ENCODE measurements at places on chromosomes 5 and 9.

DNA sequence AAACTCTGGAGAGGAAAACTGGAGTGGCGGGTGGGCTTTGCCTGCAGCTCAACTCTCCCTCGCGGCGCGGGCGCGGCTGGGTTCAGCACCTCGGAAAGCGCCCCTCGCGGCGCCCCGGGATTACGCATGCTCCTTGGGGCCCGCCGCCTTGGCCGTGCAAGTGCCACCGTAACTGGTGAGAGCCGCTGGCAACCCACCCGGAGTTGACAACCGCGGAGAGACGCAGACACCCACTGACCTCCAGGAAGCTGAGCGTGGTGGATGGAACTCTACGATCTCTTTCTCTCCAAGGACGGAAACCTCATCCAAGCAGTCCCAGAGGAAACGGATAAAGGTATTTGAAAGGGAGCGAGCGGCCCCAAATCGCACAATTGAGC, 194 bp upstream of the RXFP3 start:
- DNase-seq, result no peak

DNA sequence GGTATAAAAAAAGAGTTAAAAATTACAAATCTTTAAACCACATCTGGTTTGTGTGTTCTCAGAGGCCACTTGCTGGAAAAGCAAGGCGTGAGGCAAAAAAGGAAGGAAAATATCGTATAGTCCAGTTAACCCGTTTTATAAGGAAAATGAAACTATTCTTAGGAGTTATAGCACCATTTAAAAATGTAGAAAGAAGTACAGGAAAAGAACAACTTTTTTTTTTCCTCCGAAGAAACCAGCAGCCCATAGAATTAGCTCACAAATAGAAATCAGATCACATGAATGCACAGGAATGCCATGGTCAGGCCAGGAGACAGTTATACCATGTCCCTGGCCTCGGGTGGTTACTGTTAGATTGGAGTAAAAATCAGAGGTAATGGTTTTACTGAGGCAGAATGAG, 241.6 kb downstream of the FBXL7 start:
- no peak for DNase-seq

- no peak for DNase-seq
These were observed 76.1 kb downstream of the C9orf50 start for GRCh38 chr9:129544761-129545160.

DNA sequence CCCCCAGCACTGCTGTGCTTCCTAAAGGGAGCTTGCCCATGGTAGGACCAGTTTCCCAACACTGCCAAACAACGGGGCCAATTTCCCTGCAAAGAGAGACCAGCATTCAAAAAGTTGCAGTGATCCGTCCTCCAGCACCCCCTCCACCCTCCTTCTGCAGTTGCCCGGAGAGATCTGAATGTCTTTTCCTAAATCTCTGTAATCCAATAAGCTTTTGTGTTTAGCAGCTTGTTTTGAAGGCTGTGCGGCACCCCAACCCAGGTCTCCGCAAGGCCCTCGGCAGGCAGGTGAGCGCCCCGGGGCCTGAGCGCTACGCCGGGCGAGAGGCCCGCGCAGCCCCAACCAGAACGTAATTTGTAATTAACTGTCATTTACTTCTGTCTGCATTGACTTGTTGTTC, 366.9 kb upstream of the IRX2 start:
- DNase-seq, result no peak

DNA sequence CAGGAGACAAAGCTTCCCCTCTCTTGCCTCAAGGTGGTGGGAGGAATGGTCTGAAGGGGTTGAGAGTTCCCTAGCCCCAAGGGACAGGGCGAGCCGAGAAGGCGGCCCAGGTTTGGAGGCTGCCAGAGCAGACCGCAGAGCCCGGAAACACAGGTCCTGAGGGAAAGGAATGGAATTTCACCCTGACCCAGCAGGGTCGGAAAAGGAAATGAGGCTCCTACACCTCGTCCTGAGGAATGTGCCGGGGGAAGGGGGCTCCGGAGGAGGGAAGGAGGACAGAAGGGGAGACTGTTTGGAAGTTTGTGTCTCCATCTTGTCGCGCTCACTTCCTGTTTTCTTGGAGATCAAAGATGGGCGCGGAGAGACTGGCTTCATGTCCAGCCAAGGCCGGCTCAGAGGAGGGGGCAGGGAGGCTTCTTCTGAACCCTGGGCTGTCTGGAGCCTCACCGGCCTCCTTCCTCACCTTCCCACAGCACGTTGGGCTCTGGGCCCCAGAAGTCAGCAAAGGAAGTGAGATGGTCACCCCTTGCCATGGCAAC, 9.6 kb downstream of the ENG start:
- DNase-seq, result no peak

- DNase-seq, result no peak
These were observed 935.7 kb upstream of the NUDT12 start for GRCh38 chr5:104498281-104498680.

DNA sequence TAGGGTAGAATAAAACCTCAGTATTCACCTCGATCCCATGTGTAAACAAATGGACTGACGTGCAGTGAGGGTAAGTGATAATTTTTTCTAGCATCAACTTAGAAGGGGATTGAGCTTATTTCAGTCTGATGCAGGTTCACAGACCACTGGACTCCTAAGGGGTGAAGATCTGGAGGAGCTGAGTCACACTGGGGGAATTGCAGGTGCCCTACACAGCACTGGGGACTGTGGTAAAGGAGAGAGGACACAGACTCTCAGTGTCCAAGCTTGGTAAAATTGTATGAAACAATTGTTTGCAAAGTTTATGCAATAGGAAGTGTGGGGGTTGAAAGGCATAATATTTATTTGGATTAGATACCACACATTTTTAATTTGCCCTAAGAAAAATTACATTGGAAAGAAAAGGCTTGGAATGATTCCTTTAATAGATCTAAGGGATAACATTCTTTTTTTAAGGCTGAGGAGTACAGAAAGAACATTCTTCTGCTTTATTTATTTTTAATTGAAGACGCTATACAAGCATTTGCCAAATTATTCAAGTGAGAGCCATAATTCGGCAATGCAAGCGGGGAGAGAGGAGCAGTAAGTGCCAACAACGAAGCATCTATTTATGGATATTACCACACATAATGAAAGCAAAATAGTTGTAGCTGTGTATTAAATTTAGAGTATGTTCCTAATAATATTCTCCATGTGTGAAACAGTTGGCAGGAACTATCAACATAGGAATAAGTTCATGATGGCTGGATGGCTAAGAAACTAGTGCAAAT, 766.9 kb upstream of the ADAMTS16 start:
- no peak for DNase-seq

DNA sequence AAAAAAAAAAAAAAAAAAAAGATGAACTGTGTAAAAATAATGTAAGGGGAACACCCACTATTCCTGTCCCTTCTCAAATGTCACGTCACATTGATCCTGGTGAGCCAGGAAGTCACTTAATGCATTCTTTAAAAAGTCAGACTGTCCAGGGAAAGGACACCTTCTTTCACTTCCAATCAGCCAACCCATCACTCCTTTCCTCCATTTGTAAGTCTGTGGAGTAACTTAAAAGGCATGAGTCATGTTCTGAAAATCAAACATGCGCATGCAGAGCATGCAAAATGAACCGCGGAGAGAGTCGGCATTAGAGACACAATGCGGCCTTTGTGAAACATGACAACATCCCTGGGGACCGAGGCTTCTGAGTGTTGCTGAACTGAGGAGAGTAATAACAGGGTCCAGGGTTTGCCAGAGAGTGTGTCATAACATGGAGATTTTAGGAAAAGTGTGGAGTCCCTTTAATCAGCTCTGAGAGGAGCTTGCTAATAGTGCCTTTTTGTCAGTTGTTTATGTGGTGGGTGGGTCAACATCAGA, 77.6 kb upstream of the SEMA6A start:
- DNase-seq, result no peak

DNA sequence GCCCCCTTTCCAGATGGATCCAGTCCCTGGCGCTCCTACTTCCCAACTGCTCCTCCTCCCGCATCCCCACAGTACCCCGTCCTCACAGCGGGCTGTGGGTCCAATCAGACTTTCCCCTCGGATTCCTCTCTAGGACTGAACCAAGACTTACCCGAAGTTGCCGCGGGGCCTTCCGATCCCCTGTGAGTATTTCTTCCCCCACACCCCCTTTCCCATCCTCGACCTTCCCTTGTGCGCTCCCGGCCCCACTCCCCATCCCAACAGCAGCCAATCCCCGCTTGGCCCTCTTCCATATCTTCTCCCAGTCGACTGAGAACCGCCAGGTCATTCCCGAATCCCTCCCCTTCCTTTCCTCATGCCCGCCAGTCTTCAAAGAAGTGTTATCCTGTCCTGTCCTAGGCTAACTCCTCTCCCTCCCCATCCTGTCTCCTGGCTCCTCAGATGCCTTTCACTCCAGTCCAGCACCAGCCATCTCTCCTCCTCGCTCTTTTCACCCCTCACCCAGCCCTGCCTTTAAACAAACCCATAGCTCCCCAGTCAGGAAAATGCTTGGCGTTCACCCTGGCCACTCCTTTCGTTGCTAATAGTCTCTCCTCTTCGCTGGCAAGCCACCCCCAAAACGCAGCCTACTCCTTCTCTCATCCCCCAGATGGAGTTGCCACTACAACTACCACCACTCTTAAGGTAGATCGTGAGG, 646 bp downstream of the SWI5 start:
- DNase-seq, result no peak

GRCh38 chr9:104263942-104264341, 169.8 kb downstream of the SMC2 start:
- no peak for DNase-seq

- DNase-seq, result no peak
These were observed 17.4 kb downstream of the GFI1B start for GRCh38 chr9:132995879-132996278.

DNA sequence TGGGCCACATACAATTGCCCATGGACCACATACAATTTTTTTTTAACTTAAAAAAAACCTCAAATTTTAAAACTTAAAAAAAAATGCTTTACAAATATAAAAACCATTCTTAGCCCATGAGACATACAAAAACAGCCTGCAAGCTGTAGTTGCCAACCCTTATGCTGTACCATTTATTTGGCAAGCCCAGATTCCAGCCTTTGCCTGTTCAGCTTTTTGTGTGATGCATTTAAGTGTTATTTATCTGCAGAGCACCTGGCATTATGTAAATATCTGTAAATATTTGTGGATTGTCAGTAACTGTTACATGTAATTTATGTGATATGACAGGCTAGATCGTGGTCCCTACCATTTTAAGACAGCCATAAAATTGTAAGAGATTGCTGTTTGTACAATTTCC, 32.6 kb downstream of the HEXB start:
- no peak for DNase-seq

All from stimulated activated CD8-positive, alpha-beta memory T cell treated with anti-CD3 and anti-CD28 coated beads, Interleukin-4, amount 100 ng/mL, for 1 hour (primary cell).